Naive thymus-derived CD8-positive, alpha-beta T cell (primary cell): ENCODE measurements at places on chromosomes 2 and 18.

GRCh38 chr2:218814540-218815243 lies 16.9 kb downstream of the PRKAG3 start:
- no peak for DNase-seq

DNA sequence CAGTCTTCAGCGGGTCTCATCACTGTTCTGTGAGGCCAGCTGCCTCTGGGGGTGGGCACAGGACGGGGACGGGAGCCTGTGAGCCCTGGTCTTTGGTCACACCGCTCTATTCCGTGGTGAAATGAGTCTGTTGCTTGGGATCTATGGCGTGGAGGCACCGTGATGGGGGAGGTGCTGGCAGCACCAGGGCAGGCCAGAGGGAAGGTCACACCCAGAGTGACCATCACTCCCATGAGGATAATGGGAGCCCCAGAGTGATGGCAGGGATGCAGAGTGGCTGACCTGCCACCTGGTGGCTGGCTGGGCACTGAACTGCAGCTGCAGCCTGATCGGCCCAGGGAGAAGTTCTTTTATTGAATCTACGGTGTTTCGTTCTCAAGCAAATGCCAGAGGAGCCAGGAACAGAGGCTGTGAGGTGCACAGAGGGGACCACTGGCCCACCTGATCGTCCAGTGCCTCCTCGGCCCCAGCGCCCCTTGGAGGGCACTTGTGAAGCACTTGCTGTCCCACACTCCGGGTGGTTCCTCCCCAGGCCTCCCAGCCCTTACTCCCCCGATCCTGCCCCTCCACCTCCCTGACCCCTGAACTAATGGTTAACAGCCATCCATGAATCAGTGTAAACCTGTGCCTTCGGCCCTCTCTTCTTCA lies 17.9 kb downstream of the KCNIP3 start:
- DNase-seq = no peak

- DNase-seq = no peak
Measured at GRCh38 chr18:55275039-55275901, 312.7 kb downstream of the TCF4 start.

GRCh38 chr2:124805060-124805459 lies 780.0 kb downstream of the CNTNAP5 start:
- DNase-seq = no peak

DNA sequence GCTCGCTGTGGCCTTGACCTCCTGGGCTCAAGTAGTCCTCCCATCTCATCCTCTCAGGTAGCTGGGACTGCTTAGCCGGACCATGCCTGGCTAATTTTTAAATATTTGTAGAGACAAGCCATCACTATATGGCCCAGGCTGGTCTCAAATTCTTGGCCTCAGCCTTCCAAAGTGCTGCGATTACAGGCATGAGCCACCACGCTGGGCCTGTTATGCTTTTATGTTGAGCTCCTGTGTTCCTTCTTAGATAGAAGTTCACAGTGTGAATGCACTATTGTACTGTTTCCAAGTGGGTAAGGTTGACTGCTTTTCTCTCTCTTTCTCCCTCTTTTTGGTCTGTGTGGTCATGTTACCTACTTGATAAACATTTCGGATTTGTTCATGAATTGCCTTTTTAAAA lies 61.9 kb downstream of the SMCHD1 start:
- DNase-seq = no peak

DNA sequence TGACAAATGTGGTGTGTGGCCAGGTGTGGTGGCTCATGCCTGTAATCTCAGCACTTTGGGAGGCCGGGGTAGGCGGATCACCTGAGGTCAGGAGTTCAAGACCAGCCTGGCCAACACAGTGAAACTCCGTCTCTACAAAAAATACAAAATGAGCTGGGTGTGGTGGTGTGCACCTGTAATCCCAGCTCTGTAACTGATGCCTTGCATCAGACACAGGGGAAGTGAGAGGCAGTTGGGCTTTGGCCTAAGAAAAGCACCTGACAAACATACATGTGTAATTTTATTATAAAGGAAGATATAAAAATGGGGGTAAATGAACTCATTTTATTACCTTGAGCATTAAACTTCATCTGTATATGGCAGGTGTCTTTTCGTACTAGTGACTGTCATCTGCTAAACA lies 66.7 kb upstream of the FAM136A start:
- no peak for DNase-seq

GRCh38 chr18:8217051-8217564 lies 392.1 kb upstream of the RAB12 start:
- no peak for DNase-seq

GRCh38 chr2:171524018-171524401 lies 1.7 kb downstream of the CYBRD1 start:
- DNase-seq = no peak

- no peak for DNase-seq
Measured at GRCh38 chr2:41965909-41966295, 81.9 kb upstream of the PKDCC start.

DNA sequence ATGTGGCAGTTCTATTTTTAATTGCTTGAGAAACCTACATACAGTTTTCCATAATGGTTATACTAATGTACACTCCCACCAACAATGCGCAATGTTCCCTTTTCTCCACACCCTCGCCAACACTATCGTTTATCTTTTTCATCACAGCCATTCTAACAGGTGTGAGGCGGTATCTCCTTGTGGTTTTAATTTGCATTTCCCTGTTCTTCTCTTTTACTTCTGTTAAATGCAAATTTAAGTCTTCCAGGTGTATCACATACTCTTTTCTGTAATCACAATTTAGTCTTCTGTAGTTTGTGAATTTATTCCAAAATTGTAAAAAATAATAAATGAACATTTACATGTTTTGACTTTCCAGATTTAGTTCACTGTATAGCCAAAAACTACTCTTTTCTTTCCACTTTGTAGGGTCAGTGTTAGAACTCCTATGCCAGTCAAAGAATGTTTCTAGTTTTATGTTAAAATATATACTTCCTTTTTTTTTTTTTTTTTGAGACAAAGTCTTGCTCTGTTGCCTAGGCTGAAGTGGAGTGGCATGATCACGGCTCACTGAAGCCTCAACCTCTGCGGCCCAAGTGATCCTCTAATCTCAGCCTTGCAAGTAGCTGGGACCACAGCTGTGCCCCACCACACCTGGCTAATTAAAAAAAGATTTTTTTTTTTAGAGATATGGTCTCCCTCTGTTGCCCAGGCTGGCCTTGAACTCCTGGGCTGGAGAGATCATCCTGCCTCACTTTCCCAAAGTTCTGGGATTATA lies 15.4 kb upstream of the ACYP2 start:
- no peak for DNase-seq

- peak; percentile 8 for DNase-seq
Measured at GRCh38 chr18:57959278-57959677, 84.7 kb upstream of the NEDD4L start.

DNA sequence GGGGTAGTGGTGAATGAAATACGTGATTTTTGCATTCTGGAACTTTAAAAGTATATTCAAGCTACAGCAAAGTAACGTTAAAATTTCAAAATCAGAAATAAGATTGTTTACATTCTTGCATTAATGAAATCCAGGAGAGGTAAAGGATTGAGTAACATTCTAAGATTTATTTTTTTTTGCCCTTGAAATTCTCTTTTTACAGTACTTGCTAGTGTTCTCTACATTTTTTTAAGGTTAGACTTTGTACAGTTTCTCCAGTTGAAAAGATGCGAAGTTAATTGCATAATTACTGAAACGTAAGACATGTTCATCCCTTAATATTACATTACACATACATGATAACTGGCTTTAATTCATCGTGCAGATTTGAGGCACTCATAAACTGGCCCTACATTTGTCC lies 74.5 kb downstream of the ACTR3 start:
- DNase-seq = no peak

DNA sequence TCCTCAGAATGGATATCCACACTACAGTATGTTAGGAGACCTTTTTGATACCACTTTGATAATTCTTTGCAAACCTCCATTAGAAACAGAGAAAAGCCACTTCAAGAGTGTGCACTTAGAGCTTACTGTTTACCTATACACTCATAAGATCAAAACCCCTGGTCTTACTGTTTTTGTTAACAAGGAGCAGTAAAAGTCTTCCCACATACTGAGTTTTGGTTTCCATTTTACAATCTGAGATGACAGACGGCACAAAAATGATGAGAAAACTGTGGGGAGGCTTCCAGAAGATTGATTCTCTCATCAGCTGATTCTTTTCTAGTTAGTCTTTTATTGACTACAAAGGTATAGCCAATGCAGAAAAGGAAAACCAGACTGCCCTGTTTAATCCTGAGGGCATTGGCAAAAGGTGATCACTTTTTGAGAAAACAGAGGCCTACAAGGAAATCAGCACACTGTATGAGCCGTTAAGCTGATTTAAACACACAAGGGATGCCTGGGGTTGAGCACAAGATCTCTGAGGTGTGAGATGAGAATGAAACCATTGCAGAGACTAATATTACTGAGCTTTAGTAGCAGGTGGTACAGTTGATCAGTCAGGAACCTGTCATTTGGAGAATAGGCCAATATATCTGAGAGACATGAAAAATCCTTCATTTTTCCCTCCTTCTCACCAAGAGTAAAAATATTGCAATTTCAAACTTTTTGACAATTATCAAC lies 368.6 kb downstream of the GRB14 start:
- DNase-seq = no peak

GRCh38 chr18:33578518-33579348 lies 714 bp downstream of the ASXL3 start:
- no peak for DNase-seq

- no peak for DNase-seq
Measured at GRCh38 chr2:20757405-20758090, 65.4 kb downstream of the LDAH start.

- DNase-seq = no peak
Measured at GRCh38 chr2:207473931-207474235, 55.9 kb upstream of the CREB1 start.

DNA sequence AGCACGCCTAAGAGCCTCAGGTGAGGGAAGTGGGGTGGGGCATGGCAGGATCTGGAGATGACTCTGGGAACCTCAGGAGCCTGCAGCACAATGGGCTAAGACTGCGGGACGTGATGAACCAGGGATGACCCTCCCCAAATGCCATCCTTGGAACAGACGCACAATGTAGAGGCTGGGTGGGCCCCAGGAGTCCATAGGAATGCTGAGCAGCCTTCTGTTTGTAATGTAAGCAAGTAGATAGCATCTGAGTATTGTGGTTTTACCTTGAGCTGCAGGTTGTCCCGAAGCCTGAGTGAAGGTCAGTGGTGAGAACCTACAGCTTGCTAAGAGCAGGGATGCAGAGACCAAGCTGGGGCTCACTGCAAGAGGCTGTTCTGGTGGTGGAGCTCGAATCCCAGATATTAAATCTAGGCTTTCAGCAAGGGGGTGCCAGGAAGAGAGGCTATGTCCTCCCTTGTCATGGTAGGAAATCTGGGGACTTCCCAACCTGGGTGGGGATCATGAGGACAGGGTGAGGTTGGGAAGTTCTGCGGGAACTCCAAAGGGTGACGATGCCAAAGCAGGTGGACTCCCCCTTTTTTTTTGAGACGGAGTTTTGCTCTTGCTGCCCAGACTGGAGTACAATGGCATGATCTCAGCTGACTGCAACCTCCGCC lies 5.8 kb downstream of the SCTR start:
- DNase-seq = no peak

GRCh38 chr2:62774555-62775366 lies 69.2 kb downstream of the EHBP1 start:
- DNase-seq = peak; percentile 46

- DNase-seq = no peak
Measured at GRCh38 chr2:60439219-60439974, 114.1 kb downstream of the BCL11A start.

DNA sequence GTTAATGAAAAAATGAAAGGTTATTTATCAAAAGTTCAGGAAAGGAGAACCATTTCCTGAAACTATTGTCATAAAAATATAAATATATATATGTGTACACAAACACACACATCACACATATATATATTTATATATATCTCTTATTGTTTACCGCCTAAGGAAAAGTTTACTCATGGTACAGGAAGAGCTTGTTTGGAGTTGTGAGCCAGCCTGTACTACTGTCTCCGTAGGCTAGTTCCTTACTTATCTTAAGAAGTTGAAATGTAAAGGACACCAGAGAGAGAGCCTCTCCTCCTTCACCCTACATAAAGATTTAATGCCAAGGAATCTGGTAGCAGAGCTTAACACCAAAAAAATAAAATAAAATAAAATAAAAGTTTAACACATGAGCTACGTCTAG lies 19.6 kb downstream of the DSC1 start:
- no peak for DNase-seq

GRCh38 chr2:169664978-169665930 lies 29.0 kb downstream of the CFAP210 start:
- DNase-seq = no peak

DNA sequence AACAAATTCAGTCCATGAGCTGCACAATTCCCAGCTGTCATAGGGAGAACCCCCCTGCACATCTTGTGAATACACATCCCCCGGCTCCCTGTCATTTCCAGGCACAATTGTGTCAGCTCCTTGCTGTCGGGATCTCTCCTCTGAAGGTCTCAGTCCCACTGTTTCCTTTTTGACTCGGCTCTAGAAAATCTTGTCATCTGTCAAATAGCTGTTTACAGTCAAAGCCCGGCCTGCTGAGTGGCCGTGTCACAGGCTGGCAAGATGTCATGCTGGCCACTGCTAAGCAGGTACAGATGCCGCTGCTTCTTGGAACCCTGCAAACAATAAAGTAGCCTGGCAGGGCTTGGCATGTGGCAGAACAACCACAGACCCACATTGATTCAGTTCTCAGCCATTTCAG lies 61.7 kb downstream of the LYPD1 start:
- DNase-seq = no peak

DNA sequence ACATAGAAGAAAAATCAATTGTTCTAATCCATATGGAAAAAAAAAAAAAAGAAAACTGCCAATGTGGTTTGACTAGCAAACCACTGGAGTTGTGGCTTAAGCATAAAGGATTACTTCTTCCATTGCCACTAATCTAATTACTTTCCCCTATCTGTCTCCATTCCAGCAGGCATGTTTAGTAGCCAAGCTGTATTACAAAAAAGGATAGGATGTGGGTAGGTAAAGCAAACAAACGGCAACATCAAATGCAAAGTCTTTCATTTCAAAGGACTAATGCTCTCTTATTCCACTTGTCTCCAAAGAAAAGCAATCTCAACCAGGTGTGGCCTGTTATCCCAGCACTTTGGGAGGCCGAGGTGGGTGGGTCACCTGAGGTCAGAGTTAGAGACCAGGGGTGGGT lies 36.5 kb downstream of the SLC8A1 start:
- no peak for DNase-seq

GRCh38 chr2:287911-288757 lies at the start of gene ALKAL2:
TSS of gene ALKAL2 (minus strand) at chr2:288091. CDS start at chr2:287835, 256 bp downstream.
- DNase-seq = peak; percentile 24

DNA sequence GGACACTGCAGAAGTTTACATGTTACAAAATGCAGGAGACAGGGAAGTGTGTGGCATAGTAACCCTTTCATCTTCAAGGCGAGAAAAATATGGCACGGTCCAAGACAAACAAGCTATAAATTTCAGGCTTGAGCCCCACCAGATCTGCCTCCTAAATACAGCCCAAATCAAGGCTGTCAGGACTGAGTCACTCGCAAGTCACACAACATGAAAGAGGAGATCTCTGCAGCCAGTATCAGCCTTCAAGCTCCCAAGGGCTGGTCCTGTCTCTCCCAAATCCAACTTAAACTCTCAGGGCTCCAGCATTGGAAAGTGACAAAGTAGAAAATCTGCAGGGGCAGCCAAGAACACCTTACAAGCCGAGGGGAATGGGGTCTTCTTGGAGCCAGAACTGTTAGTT lies 106.3 kb upstream of the GATA6 start:
- DNase-seq = no peak

- no peak for DNase-seq
Measured at GRCh38 chr2:10956006-10956790, 44.5 kb downstream of the KCNF1 start.

GRCh38 chr2:223185638-223186037 lies 133.6 kb downstream of the KCNE4 start:
- no peak for DNase-seq

GRCh38 chr2:36918307-36918706 lies 48.0 kb downstream of the STRN start:
- no peak for DNase-seq
